ENCODE measurements at places on chromosomes 12 and 14. TPM values are rescaled to one million over a fixed set of nuclear protein-coding genes. Genes with fewer than 3 reads are reported as not detected.

Gene NEUROD4
- 0.01 TPM for polyA plus RNA-seq

Gene A2M
- 74.4 TPM for polyA plus RNA-seq

Gene ZNF10
- 13.3 TPM for polyA plus RNA-seq

Gene PLBD1
- 37.9 TPM for polyA plus RNA-seq

Gene KRT79
- not detected for polyA plus RNA-seq

Gene KRT85
- polyA plus RNA-seq: 0.03 TPM

DNA sequence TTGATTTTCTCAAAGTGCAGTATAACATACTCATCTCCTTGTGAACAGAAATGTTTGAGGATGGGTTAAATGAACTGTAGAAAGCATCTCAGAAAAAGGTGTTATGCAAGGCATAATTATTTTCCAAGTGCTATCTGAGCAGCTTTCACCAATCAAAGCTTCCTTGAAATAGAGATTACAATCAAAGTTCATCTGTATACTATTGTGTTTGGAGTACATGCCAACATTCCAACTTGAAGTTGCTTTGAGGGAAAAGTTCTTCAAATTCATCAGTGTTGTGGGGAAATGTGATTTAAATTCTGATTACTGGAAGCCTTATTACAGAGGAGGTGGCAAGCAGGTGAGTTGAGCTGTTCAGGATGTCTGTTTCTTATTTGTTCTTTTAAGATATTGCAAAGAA lies 68.2 kb downstream of the TMTC2 start:
- H3K4me3 ChIP-seq: no peak overlapping the region
- H3K4me1 ChIP-seq: no peaks in the 10 kb centered on the region
- no peak overlapping the region for H3K27ac ChIP-seq
- no peak for DNase-seq

DNA sequence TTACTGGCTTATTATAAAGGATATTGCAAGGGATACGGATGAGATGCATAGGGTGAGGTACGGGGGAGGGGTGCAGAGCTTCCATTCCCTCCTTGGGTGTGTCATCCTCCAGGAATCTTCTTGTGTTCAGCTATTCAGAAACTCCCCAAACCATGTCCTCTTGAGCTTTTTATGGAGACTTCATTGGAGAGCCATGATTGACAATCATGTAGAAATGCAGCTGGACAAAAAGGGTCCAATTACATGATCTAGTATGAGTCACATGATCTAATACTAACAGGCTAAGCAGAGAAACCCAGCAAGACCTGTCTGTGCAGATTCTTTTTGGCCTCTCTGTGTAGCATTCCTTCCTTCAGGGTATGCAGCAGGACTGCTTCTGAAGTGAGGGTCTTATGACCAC lies 23.9 kb upstream of the FLVCR2 start:
- no peak overlapping the region for H3K27ac ChIP-seq
- H3K4me3 ChIP-seq: no peak overlapping the region
- no peak for DNase-seq

DNA sequence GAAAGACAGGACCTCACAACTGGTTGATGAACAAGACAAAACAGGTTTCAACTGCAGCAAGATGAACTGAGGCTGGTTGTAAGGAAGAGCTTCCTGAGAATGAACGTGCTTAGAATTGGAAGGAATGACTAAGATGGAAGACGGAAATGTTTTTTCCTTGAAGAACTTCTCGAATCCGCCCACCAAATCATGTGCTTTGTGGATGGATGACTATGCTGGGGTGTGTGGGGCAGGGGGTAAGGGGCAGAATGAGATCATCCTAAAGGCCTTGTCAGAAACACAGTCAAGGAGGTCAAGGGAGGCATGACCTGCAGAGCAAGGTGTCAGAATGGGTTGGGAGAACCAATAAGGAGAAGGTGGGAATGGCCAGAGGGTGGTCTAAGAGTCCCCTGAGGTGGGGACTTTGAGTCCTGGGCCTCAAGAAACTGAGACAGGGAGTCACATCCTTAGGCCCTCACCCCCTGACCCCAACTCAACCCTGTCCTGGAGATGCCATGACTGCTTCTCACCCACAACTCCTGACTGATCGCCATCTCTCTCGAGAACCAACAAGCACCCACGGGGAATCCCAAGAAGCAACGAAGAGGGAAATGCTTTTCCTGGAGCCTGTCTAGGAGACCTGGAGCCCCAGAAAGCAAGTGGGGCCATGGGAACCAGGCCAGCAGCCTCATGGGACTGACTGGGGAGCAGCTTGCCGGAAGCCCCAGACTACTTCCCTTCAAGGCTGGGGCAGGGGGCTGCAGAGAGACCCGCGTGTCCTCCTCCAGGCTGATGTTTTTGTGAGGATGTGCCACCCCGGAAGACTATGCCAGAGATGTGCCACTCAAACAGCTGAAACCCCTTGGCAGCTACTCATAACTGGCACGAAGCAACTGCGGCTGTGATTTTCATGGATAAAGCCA lies 84.0 kb downstream of the ACTN1 start:
- H3K4me3 ChIP-seq: no peak overlapping the region
- H3K27ac ChIP-seq: no peak overlapping the region
- H3K4me1 ChIP-seq: no peaks in the 10 kb centered on the region
- no peak for DNase-seq
- peaks cover 81% of the 10 kb centered on the region for H3K36me3 ChIP-seq

DNA sequence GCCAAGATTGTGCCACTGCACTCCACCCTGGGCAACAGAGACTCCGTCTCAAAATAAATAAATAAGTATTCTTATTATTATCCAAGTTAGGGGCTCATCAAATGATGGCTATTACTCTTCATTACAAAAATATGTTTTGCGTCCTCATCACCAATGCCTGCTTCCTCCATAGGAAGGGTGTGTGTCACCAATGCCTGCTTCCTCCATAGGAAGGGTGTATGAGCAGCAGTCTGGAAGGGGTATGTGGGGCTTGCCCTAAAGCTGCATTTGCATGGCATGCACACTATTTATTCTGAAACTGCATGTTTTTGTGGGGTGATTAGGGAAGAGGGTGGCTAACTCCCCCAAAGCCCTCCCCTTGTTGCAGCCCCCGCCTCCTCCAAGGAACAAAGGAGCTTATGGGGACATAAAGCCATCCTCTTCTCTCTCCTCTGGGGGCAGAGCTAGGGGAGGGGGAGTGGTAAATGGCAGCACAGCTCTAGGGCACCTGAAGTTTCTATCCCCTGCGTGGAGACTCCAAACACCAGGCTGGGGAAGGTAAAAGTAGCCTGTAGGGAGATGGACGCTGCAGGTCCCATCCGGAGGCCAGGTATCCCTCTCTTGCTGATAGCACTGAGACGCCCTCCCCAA lies 1.3 kb downstream of the CAMKK2 start:
- H3K27ac ChIP-seq: peak overlapping the region; percentile 81
- H3K4me3 ChIP-seq: peak overlapping the region; percentile 85
- peaks cover 12% of the 10 kb centered on the region for H3K36me3 ChIP-seq
- no peaks in the 10 kb centered on the region for H3K27me3 ChIP-seq

GRCh38 chr12:29769162-29769858 lies 14.4 kb downstream of the TMTC1 start:
- no peak for DNase-seq
- no peak overlapping the region for H3K27ac ChIP-seq
- H3K4me3 ChIP-seq: no peak overlapping the region
- H3K27me3 ChIP-seq: no peaks in the 10 kb centered on the region

- no peak overlapping the region for H3K4me3 ChIP-seq
- no peak for DNase-seq
- H3K27ac ChIP-seq: no peak overlapping the region
- no peaks in the 10 kb centered on the region for H3K27me3 ChIP-seq
Observed at GRCh38 chr14:102840771-102841528, 63.7 kb downstream of the TRAF3 start.

- no peak overlapping the region for H3K4me3 ChIP-seq
- DNase-seq: peak; percentile 67
Observed at GRCh38 chr12:46472893-46473633, 100.5 kb upstream of the SLC38A2 start.

DNA sequence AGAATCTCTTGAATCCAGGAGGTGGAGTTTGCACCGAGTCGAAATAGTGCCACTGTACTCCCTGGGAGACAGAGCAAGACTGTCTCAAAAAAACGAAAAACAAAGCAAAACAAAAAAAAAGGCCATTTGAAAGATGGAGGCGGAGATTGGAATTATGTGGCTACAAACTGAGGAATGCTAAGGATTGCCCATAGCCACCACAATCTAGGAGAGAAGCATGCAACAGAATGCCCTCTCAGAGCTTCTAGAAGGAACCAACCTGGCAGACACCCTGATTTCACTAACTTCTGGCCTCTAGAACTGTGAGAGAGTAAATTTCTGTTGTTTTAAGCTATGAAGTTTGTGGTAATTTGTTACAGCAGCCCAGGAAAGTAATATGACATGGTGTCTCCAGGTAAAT lies 50.1 kb upstream of the LIMA1 start:
- H3K36me3 ChIP-seq: no peaks in the 10 kb centered on the region
- no peak overlapping the region for H3K4me3 ChIP-seq
- H3K27me3 ChIP-seq: no peaks in the 10 kb centered on the region

GRCh38 chr12:87866578-87867292 lies 162.5 kb downstream of the C12orf50 start:
- no peak overlapping the region for H3K27ac ChIP-seq
- H3K4me3 ChIP-seq: no peak overlapping the region
- no peak for DNase-seq
- H3K27me3 ChIP-seq: no peaks in the 10 kb centered on the region
- H3K4me1 ChIP-seq: no peaks in the 10 kb centered on the region
- no peaks in the 10 kb centered on the region for H3K36me3 ChIP-seq

GRCh38 chr12:130642856-130643255 lies 73.2 kb downstream of the RIMBP2 start:
- H3K27ac ChIP-seq: no peak overlapping the region
- no peaks in the 10 kb centered on the region for H3K27me3 ChIP-seq
- no peaks in the 10 kb centered on the region for H3K4me1 ChIP-seq
- no peaks in the 10 kb centered on the region for H3K36me3 ChIP-seq

GRCh38 chr12:131511391-131511802 lies 199.5 kb upstream of the SFSWAP start:
- no peak for DNase-seq
- no peaks in the 10 kb centered on the region for H3K4me1 ChIP-seq
- no peak overlapping the region for H3K27ac ChIP-seq
- no peak overlapping the region for H3K4me3 ChIP-seq

- H3K4me1 ChIP-seq: peaks cover 3% of the 10 kb centered on the region
- H3K36me3 ChIP-seq: no peaks in the 10 kb centered on the region
- H3K4me3 ChIP-seq: peak overlapping the region; percentile 59
- no peaks in the 10 kb centered on the region for H3K27me3 ChIP-seq
- DNase-seq: no peak
- H3K27ac ChIP-seq: peak overlapping the region; percentile 72
Observed at GRCh38 chr12:16348435-16349130, 1.1 kb downstream of the MGST1 start.
